ENCODE measurements at places on chromosomes 5 and 9. TPM values are rescaled to one million over a fixed set of nuclear protein-coding genes. Genes with fewer than 3 reads are reported as not detected.

Gene ENHO
- total RNA-seq: 21.3 TPM

Gene CXCL14
- total RNA-seq: not detected

Gene SPINK7
- not detected for total RNA-seq

Gene OR1K1
- not detected for total RNA-seq

Gene OLFM1
- 4.0 TPM for total RNA-seq

Gene STPG3
- total RNA-seq: not detected

Gene SLC36A3
- total RNA-seq: not detected

DNA sequence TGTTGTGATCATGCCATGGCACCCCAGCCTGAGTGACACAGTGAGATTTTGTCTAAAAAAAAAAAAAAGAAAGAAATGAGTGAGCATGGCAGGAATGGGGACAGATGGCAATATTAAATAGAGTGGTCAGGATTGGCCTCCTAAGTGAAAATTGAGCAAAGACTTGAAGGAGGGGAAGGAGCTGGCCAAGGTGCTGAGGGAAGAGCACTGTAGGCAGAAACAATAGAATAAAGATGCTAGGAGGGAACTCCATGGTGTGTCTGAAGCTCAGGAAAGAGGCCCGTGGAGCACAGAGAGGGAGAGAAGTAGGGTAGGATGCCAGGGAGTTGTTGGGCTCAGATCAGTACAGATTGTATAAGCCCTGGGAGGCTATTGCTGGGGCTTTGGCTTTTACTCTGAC, 64.4 kb upstream of the PCAT7 start:
- peak; percentile 41 for DNase-seq

- peak; percentile 25 for DNase-seq
Measured at GRCh38 chr5:53430618-53431252, 49.7 kb upstream of the FST start.

- no peak for DNase-seq
Measured at GRCh38 chr5:133247151-133247709, 195.4 kb downstream of the HSPA4 start.

DNA sequence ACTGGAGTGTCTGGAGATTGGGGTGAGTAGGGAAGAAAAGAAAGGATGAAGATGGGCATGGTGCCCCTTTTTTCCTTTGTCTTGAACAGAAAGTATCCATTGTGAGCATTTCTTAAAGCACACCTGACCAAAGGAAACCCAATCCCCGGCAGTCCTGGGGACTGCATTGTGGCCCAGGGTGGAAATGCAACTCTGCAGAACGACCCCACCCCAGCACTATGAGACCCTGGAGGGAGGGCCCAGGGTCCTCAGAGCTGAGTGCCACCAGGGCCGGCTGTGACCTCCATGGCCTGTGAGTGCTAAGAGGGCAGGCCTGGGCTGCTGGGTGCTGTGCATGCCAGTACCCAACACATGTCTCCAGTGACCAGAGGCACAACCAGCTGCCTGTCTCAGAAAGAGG, 18.5 kb downstream of the EEIG1 start:
- no peak for DNase-seq

GRCh38 chr5:168969326-168969886, 331.5 kb downstream of the SLIT3 start:
- DNase-seq: no peak

DNA sequence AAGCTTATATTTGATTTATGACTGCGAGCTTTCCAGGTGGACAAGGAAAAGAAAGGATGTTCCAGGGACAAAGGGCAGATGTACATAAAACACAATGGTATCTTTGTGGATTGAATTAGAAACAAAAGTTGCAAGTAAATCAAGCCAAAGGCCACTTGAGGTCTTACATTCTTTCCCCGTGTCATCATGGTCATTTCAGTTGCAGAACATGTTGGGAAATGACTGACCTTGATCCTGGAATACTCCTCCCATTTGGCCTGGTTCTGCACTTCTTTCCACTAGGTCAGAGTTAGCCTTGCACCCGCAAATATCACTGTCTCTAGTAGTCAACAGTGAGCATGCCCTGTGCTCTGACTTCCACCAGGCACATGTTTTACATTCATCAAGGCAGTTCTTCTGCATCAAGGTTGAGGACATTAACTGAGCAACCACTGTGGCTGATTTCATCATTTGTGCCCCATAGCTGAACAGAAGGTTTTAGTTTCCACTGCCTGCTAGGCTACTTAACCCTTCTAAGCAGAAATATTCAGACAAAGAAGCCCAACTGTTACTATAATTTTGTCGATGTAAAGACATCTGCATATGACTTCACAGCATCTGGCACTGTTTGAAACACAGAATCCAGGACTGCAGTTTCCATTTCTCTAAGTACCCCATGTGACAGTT, 1161.7 kb upstream of the DMAC1 start:
- no peak for DNase-seq

GRCh38 chr9:130914417-130915095, 17.9 kb upstream of the QRFP start:
- DNase-seq: no peak

DNA sequence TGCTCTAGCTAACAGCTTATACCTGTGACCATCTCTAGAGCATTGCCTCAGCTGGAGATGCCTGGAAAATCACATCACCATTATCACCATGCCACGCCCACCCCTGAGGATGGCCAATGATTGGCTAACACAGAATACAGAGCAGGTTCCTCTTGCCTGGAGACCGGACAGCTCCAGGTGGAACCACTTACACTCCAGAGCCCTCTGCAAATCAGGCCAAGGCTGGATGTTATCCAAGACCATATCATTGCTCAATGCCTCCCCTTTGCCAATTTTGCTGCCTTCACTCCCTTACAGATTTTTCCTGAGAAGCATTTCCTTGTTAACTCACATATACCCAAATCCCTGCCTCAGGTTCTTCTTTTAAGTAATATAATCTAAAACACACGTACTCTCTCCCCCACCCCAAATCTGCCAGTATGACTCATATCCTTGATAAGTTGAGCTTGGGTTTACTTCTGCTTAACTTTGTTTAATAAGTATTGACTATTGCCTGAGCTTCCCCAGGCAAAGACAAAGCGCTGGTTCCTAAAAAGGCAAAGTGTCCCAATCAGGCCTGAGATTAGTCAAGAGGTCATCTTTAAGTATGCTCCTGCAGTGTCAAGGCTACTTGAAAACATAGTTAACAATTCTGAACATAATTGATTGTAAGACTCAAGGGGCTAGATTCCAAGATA, 309.6 kb downstream of the EPB41L4A start:
- no peak for DNase-seq

GRCh38 chr9:95910770-95911340, 35.4 kb downstream of the ERCC6L2 start:
- DNase-seq: no peak

- DNase-seq: peak; percentile 5
Measured at GRCh38 chr5:102313912-102314311, 17.8 kb upstream of the SLCO4C1 start.

DNA sequence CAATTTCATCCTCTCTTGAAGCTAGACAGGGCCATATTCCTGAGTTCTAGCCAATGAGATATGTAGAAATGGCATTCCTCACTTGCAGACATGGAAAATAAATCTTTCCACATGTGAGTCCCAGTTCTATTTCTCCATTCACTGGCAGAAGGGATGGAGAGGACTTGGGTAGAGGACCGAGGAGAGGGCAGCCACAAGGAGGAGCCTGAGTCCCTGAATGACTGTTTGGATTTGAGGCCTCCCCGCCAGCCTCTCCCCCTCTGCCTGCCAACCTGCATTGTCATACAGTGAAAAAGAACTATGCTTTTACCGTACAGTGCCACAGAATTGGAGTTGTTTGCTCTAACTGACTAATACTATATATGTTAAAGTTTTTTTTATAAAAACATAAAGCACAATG, 583.0 kb upstream of the WWC1 start:
- DNase-seq: peak; percentile 17

Measured in neural progenitor cell (in vitro differentiated cells).